ENCODE measurements at places on chromosomes 3 and 15. TPM values are rescaled to one million over a fixed set of nuclear protein-coding genes. Genes with fewer than 3 reads are reported as not detected.
A peak's percentile ranks its signal among the peaks of the same experiment; 100 is the strongest.

- H3K4me3 ChIP-seq = no peak overlapping the region
- peak overlapping the region; percentile 30 for H3K27ac ChIP-seq
- peaks cover 15% of the 10 kb centered on the region for H3K4me1 ChIP-seq
- H3K27me3 ChIP-seq = no peaks in the 10 kb centered on the region
- no peaks in the 10 kb centered on the region for H3K36me3 ChIP-seq
Observed at GRCh38 chr3:124587053-124587408, 143.2 kb upstream of the UMPS start.

DNA sequence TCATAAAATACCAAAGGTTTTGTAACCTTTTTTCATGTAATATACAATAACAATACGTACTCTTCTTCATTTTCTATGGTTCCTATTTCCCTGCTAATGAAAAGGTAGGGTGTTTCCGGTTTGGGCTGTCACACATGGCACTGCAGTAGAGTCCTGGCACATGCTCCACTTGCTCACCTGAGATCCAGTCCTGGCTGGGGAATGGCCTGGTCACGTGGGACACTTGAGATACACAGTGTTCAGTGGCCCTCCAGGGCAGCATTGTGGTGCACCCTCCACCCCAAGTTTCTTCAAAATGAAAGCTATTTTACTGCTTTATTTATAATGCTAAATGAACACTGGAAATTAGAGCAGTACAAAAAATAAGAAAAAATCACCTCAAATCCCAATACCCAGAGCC is 23.2 kb downstream of the MRPS25 start:
- no peak overlapping the region for H3K27ac ChIP-seq
- H3K36me3 ChIP-seq = peaks cover 36% of the 10 kb centered on the region
- no peaks in the 10 kb centered on the region for H3K4me1 ChIP-seq
- no peaks in the 10 kb centered on the region for H3K27me3 ChIP-seq

GRCh38 chr3:133276594-133276993 is 123.3 kb upstream of the BFSP2 start:
- H3K27ac ChIP-seq = no peak overlapping the region
- DNase-seq = no peak
- no peaks in the 10 kb centered on the region for H3K27me3 ChIP-seq
- H3K4me3 ChIP-seq = no peak overlapping the region

- no peak for DNase-seq
- no peaks in the 10 kb centered on the region for H3K4me1 ChIP-seq
- no peaks in the 10 kb centered on the region for H3K36me3 ChIP-seq
Observed at GRCh38 chr3:179234199-179234598, 16.7 kb downstream of the KCNMB3 start.

DNA sequence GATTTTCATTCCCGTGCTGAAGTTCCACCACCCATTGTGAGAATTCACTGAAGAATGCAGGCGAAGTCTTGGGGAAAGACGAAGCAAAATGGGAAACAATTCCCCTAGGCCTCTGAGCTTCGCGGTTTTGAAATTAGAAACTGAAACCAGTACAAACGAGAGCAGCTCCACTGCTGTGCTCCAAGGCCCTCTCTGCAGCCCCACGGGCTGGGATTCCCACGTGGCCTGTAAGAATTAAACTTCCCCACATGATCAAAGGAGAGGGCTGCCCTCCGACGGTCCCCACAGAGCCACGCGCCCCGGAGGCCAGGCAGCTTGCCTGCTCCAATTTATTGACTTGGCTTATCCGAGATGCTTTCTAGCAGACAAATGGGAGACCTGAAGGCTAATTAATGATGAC is 144.0 kb downstream of the GREM1 start:
- no peaks in the 10 kb centered on the region for H3K27me3 ChIP-seq
- peak overlapping the region; percentile 20 for H3K4me3 ChIP-seq
- H3K4me1 ChIP-seq = no peaks in the 10 kb centered on the region

DNA sequence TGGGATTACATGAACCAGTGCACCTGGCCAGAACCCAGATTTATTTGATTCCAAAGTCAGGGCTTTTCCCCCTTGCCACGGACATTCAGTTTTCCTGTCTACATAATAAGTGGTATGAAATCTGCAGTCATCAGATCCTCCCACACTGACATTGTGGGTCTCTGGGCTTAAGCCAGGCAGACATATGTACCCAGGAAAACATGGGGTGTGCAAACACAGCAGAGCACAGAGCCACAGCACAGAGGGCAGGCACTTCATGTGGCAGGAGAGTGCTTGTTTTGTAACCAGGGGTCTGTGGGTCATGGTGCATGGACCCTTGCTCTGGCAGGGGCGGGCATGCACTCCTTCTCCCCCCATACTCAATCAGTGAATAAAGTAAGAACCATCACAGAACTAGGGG is 6.1 kb upstream of the ABTB1 start:
- no peak for DNase-seq
- H3K36me3 ChIP-seq = no peaks in the 10 kb centered on the region
- H3K27ac ChIP-seq = no peak overlapping the region
- no peaks in the 10 kb centered on the region for H3K4me1 ChIP-seq
- no peaks in the 10 kb centered on the region for H3K27me3 ChIP-seq
- H3K4me3 ChIP-seq = no peak overlapping the region

DNA sequence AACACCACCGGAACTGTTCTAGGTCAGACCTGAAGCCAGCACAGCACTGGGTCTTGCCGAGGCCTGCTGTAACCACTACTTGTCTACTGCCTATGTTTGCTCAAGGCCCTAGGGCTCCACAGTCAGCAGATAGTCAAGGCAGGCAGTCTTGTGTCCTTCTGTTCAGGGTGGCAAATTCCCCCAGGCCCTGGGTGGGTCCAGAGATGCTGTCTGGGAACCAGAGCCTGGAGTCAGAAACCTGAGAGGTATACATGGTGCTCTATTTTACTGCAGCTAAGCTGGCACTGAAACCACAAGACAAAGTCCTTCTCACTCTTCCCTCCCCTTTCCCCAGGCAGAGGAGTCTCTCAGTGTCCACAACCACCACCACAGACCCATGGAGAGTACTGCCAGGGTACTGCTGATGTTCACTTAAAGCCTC is 89.9 kb downstream of the BBX start:
- no peak for DNase-seq
- no peaks in the 10 kb centered on the region for H3K4me1 ChIP-seq
- H3K27ac ChIP-seq = no peak overlapping the region

DNA sequence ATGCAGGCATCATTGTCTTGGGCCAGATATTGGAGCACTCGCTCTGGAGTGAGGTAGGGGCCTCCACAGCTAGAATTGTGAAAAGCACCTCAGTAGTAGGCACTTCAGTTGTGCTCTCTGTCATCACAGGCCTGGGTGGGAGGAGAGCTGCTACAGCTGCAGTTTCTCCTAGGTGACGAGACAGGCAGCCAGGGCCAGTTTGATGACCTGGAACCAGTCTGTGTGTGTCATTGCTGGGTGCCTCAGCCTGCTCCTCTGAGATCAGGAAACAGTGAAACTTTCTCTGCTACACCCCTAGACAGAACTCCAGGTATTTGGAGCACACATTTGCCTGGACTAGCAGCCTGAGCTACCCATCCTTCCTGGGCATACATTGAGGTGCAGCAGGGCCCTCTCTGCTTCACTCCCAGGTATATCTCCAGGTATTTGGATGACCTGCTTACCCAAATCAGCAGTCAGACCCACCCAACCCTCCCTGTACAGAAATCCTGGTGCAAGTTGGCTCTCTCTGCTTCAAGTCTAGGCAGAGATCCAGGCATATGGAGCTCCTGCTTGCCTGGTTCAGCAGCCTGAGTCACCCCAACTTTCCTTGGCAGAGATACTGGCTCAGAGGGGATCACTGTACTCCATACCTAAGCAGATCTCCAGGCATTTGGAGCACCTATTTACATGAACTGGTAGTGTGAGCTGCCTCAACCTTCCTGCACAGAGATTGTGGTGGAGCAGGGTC is 54.3 kb upstream of the SGO1 start:
- no peaks in the 10 kb centered on the region for H3K4me1 ChIP-seq
- no peak overlapping the region for H3K27ac ChIP-seq
- no peaks in the 10 kb centered on the region for H3K36me3 ChIP-seq
- no peak overlapping the region for H3K4me3 ChIP-seq
- no peaks in the 10 kb centered on the region for H3K27me3 ChIP-seq

GRCh38 chr15:38920966-38921365 is 356.4 kb upstream of the RASGRP1 start:
- no peaks in the 10 kb centered on the region for H3K36me3 ChIP-seq
- H3K27ac ChIP-seq = no peak overlapping the region
- no peak overlapping the region for H3K4me3 ChIP-seq
- no peak for DNase-seq

DNA sequence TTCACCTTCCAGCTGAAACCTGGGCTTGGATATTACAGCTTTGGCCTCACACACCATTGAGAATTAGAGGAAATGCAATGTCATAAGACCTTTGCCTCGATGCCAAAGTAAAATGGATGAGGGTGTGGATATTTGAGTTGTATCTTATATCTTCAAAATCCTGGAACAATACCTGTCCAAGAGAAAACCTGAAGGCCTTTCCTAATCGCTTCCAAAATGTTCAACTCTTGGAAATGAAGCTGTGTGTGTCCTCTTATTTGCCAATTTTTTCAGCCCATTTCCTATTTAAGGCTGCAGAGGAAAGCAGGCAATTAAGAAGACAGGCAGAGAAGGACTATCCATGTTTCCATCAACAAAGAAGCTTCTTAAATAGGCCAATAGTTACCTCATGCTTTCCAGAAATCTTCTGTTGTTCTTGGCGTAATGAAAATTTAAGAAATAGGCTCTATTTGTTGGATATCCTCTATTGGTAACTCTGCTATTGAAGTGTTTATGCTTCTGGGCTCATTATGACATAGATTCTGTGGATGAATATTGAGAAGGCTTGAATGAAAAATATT is 99.5 kb upstream of the ZBTB20 start:
- no peaks in the 10 kb centered on the region for H3K36me3 ChIP-seq
- no peak overlapping the region for H3K4me3 ChIP-seq
- H3K4me1 ChIP-seq = no peaks in the 10 kb centered on the region
- no peak for DNase-seq
- no peaks in the 10 kb centered on the region for H3K27me3 ChIP-seq
- no peak overlapping the region for H3K27ac ChIP-seq

GRCh38 chr3:42906070-42906847 is at the start of gene ZNF662:
Gene ZNF662 (plus strand): TSS chr3:42906142. CDS start chr3:42908115, 1,973 bp downstream.
- peaks cover 18% of the 10 kb centered on the region for H3K36me3 ChIP-seq
- DNase-seq = peak; percentile 78
- H3K27me3 ChIP-seq = no peaks in the 10 kb centered on the region
- peak within 1 kb of the TSS; percentile 85 for H3K4me3 ChIP-seq
- H3K4me1 ChIP-seq = no peaks in the 10 kb centered on the region
- H3K27ac ChIP-seq = peak within 1 kb of the TSS; percentile 60

- DNase-seq = no peak
- H3K4me1 ChIP-seq = no peaks in the 10 kb centered on the region
- H3K27me3 ChIP-seq = peaks cover 11% of the 10 kb centered on the region
Observed at GRCh38 chr3:113213896-113214587, 2.7 kb downstream of the BOC start.

DNA sequence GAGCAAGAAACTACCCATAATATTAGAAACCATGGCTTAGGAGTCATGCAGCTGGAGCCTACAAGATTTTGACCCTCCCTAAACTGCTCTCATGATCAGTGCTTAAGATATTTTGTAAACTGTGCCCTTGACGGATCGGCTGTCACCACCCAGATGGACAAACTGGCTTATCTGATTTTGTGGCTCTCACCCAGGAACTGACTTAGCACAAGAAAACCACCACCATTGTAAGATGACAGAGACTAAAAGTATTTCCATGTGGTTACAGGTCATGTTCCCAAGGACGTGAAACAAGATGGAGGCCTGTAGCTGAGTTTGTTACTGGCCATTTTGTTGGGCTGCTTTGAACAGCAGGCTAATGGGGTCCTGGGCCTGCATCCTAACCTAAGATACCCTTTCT is 940.9 kb downstream of the OTOL1 start:
- H3K36me3 ChIP-seq = no peaks in the 10 kb centered on the region
- no peak for DNase-seq
- no peaks in the 10 kb centered on the region for H3K27me3 ChIP-seq
- H3K4me3 ChIP-seq = no peak overlapping the region
- H3K27ac ChIP-seq = no peak overlapping the region
- no peaks in the 10 kb centered on the region for H3K4me1 ChIP-seq

- DNase-seq = no peak
- H3K36me3 ChIP-seq = no peaks in the 10 kb centered on the region
- H3K27ac ChIP-seq = no peak overlapping the region
- H3K27me3 ChIP-seq = no peaks in the 10 kb centered on the region
- H3K4me1 ChIP-seq = no peaks in the 10 kb centered on the region
Observed at GRCh38 chr3:169103951-169104941, 559.3 kb downstream of the MECOM start.

DNA sequence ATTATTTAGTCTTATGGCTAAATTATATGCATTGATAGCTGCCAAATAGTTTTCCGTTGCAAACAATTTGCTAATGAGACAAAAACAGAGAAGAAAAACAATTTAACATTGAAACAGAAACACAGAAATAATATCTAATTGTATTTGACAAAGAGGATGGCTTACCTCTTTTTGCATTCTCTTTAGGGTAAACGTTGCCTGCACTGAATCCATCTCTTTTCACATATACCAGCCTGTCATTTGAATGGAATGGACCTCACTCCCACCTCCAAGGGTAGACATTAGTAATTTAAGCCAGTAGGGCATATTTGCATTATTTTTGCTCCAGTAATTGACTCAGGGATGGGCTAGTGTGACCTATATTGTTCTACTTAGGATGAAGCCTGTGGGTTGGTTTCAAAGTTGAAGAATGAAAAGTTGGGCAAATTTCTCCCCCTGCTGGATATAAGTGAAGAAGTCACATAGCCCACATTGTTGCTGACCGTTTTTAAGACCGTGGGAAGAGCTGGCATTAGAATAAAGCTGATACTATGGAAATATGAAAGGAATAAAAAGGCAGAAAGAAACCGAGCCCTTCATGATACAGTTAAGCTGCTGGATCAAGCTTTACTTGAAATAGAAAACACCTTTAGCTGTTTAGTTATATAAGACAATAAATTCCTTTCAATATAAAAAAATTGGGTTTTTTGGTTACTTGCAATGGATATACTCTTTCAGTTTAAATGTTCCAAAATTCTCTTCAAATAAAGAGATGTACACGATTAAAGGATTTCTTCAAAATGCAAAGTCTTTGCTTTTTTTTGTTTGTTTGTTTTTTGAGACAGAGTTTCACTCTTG is 26.9 kb downstream of the PIERCE2 start:
- no peak overlapping the region for H3K27ac ChIP-seq
- H3K4me3 ChIP-seq = no peak overlapping the region
- no peaks in the 10 kb centered on the region for H3K4me1 ChIP-seq
- DNase-seq = no peak
- H3K36me3 ChIP-seq = no peaks in the 10 kb centered on the region
- H3K27me3 ChIP-seq = no peaks in the 10 kb centered on the region

- H3K27me3 ChIP-seq = no peaks in the 10 kb centered on the region
- H3K4me1 ChIP-seq = no peaks in the 10 kb centered on the region
- no peak overlapping the region for H3K4me3 ChIP-seq
- DNase-seq = no peak
Observed at GRCh38 chr3:28022916-28023315, 218.5 kb upstream of the CMC1 start.

- H3K36me3 ChIP-seq = no peaks in the 10 kb centered on the region
- H3K27ac ChIP-seq = no peak overlapping the region
- H3K4me3 ChIP-seq = no peak overlapping the region
Observed at GRCh38 chr3:8363200-8363599, 138.4 kb upstream of the LMCD1 start.

KLF15 gene
- 37.8 TPM for total RNA-seq

PPP1R14D gene
- not detected for total RNA-seq

CP gene
- total RNA-seq = 3.5 TPM

GRAMD1C gene
- 0.81 TPM for total RNA-seq

CACNA1D gene
- total RNA-seq = not detected

RFT1 gene
- total RNA-seq = 6.0 TPM

USP19 gene
- total RNA-seq = 79.5 TPM

DPH6 gene
- total RNA-seq = 18.9 TPM

CLEC3B gene
- total RNA-seq = 10.3 TPM

CSTA gene
- 0.84 TPM for total RNA-seq

FANCD2OS gene
- not detected for total RNA-seq

All from psoas muscle (tissue), 8 donors.